ENCODE measurements at places on chromosomes 4 and X.

GRCh38 chr4:123972031-123972430, 575.4 kb downstream of the SPRY1 start:
- DNase-seq: no peak

DNA sequence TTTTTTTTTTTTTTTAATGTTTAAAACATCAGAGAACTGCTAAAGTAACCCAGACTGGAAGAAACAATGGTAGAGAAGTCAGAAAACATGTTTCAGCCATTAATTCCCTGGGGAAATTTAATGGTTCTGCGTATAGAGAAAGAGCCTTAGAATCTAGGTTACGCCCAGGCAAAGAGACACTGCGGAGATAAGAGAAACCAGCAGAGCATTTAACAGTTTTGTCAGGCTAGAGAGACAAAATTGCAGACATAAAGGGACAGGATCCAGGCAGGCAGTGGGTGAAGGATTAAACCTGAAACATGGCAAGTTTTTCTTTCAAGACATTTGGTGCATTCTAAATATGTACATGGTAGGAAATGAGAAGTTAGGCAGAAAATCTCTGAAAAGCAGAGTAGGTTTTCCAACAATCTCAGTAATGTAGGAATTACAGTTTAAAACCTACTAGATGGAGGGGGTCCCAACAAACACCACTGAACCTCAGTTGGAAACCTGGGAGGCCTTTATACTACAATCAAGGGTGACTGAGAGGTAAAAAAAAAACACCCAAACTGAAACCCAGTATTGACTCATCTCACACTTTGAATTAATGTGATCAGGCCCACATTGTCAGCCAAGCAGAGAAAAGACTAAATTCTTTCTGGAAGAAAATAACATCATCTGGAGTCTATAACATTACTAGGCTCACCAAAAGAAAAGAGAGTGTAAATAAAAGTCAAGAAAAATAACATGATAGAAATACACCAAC, 254.2 kb upstream of the NWD2 start:
- DNase-seq: peak; percentile 12

DNA sequence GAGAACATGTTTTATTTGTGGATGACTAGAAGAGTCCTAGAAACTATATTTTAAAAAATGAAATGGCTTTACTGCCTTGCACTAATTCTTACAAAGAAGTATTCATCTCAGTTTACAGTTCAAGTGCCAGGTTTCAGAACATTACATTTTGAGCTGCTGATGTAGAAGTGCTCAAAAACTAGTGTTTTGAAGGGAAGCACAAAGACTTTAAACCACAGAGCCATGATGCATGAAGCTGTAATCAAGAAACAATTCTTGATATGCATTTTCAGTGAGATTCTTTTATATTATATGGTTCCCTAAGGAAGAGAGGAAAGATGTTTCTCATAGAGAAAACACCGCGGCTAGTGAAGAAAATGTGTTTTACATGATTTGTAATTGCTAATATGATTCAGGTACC, 1163.0 kb downstream of the RAPGEF2 start:
- no peak for DNase-seq

- no peak for DNase-seq
Observed at GRCh38 chr4:147104768-147105167, 159.1 kb upstream of the TTC29 start.

DNA sequence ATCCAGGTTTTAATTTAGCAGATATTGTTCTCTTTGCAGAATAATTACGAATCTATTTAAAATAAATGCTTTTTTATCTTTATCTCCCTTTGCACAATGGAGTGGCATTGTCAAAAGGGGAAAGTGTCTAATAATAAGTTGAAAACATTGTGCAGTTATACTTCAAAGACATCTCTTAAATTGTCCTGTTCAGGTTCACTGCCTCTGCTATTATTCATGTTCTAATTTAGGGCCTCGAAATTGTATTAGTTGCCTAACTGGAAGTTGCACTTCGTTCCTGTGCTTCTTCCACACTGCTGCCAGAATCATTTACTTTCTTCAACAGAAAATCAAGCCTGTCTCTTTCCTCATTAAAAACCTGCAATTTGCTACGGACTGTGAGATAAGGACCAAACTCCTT, 150.5 kb upstream of the SPRY1 start:
- DNase-seq: no peak

DNA sequence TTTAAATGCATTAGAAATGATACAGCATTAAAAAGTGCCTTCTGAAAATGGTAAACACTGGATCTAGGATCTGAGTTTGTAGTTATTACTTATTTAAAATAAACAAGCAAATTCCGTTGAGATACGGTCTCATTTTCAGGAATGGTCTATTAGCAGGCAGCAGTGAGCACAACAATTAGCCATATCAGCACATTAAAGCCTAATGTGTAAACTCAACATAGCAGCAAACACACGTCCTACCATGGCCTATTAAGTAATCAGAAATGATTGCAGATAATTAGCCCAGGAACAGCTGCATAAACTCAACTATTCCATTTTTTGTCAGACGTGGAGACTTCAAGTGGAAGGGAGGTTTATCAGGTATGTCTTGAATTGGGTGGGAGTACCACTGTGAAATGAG, 61.8 kb downstream of the NEIL3 start:
- DNase-seq: no peak

- DNase-seq: no peak
Observed at GRCh38 chr4:94262163-94263016, 54.7 kb downstream of the SMARCAD1 start.

- peak; percentile 1 for DNase-seq
Observed at GRCh38 chrX:39577206-39577984, 520.4 kb downstream of the BCOR start.

DNA sequence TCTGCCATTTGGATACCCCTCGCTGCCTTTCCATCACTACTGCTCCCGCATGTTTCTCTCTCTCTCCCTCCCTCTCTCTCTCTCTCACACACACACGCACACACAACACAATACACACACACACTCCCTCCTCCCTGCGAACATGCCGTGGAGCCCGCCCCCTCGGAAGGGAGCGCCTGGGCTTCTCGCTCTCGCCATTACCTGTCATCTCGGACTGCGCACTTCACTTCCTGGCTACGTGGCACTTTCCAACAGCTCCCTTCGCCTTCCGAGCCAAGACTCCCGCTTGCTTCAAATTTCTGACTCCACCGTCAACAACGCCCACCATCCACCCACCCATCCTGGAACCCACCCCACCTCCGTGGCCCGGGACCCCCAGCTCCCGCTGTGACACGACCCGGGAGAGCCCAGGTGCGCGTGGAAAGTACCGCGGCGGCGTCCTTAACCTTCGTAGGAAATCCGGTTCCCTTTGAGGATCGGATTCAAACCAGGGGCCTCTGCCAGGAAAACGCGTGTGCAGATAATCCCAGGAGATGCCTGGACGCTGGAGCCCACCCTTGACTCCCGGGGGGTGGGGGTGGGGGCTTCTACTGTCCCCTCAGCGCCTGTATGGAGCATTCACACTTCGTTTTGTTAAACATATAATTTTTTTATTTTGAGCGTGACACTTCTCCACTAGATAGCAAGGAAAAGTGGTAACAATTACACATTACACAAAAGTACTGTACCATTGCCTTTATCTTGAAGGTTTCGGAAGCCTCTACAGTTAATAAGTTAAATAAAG, 12.5 kb downstream of the ARX start:
- no peak for DNase-seq

GRCh38 chr4:30182786-30183185, 537.4 kb upstream of the PCDH7 start:
- no peak for DNase-seq

GRCh38 chrX:2425286-2426071, 75.3 kb downstream of the DHRSX start:
- no peak for DNase-seq

GRCh38 chrX:18172970-18173369, 47.7 kb downstream of the BEND2 start:
- no peak for DNase-seq

DNA sequence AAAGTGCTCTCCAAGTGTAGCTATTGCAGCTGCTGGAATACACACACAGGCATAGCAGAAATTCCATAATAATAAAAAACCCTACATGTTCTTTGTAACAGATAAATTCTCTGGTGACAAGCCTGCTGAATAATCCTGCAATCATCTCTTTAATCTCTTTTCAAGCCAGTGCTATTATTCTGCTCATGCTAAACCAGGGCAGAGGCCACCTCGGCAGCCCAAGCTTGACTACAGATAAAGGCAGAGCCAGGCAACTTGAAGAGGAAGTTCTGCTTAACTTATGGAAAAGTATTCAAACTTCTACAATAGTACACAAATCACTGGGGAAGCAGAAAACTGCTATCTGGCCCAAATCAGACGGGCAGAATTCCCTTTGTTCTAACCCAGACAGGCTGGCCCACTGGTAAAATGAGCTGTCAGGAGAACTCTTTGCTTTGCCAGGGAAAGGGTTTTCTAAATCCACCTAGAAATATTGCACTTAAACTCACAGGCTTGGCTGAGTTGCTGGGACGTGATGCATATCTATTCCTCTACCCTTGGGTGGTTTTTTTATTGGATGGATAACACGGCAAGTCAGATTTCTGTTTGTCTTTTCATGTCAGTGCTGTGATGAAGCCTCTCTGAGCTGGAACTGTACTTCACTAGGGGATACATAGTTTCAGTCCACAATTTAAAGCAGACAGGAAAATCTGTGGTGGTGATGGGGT, 70.5 kb downstream of the GATB start:
- DNase-seq: no peak

DNA sequence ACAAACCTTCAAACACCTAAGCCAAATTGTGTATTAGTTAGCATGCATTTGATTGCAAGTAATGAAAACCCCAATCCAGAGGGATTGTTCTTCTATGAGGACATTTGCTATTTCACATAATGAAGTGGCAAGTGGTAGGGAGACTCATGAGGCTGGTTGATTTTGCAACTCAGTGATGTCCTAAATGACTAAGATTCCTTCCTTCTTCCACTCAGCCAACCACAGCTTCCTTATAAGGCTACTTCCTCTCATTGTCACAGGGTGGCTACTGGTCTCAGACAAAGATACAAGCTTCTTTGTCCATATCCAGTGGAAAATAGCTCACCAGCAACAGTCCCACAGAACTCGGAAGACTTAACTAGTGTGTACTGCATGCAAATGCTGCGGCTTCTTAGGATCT, 5.3 kb upstream of the OTC start:
- peak; percentile 54 for DNase-seq

DNA sequence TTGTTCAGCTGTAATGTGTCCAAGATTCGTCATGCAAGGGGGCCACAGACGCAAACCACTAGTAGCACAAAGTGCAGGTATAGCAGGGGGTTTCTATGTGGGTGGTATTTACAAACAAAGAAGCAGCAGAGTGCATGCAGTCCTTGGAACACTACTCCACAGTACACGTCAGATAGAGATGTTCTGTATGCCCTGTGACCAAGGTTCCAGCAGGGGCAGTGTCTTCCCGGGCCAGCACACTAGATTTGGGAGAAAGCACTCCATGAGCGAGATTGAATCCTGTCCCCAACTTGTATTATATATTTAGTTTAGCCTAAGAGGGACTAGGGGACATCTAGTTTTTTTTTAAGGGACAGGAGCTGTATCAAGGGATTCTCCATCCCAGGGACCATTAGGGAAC, 54.4 kb upstream of the ESX1 start:
- DNase-seq: no peak

DNA sequence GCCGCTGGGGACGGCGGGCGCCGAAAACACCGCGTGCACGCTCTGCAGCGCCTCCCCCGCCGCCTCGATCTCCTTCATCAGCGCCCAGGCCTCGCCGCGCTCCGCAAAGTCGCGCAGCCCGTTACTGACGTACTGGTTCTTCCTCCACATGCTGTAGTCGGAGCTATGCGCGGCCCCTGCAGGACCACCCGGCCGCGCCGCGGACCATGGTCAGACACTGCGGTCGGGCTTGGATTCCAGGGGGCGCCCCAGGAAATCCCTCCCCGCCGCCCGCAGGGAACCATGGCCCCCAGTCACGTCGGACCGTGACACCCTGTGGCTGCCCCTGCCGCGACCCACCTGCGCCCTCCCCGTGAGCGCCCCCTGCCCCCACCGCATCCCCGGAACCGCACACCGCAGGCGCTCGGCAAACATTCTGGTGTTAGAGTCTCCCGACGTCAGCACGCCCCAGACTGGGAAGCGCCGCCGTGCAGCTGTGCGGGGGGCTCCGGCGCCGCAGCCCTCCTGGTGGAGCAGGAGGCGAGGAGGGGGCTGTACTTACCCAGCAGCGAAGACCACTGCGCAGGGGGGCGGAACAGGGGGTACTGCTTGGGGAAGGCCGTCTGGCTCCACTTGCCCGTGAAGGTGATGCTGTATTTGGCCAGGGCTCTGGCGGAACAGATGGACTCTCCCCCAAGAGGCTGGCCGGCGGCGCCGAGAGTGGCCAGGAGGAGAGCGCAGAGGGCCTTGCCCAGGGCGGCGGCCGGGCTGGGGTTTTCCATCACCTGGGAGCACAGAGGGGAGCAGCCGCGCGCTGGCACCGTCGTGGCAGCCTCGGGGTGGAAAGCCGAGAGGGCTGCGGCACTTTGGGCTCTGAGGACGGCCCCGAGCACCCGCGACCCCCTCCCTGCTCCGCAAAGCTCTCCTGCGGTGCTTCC, 814 bp downstream of the SPON2 start:
- peak; percentile 44 for DNase-seq

GRCh38 chr4:54802336-54802735, 144.6 kb downstream of the KIT start:
- DNase-seq: no peak

GRCh38 chrX:125826080-125826479, 340.0 kb downstream of the DCAF12L2 start:
- DNase-seq: no peak

GRCh38 chr4:30495251-30495650, 224.9 kb upstream of the PCDH7 start:
- no peak for DNase-seq
